ENCODE measurements at places on chromosomes 13 and 19.

DNA sequence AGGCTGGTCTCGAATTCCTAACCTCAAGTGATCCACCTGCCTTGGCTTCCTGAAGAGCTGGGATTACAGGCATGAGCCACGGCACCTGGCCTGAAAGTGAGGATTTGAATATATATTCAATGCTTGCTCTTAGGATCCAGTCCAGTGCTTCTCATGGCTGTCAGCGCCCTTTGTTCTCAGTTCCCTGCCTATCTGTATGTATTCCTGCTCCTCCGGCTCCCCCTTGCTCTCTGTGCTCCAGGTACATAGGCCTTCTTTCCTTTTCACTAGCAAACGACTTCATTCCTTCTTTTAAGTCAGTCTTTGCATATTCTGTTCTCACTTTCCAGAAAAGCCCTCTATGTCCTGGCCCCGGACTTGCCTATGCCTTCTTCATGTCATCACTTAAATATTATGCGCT is 232.8 kb downstream of the DACH1 start:
- no peak for DNase-seq

DNA sequence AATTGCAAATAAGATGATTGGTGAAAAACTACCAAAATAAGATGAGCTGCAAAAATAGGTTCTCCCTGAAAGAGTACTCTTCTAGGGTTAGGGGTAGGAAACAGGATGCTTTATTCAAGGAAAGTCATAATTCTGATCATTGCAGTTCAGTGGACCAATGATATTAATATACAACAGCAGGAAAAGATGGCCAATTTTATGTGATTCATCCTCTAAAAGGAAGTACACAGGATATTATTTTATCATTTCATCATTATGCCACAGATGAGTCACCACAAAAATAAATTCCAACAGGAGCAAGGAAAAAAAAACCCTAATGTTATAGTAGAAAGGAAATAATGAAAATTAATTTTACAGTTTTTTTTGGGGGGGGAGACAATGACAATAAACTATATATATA is 205.0 kb downstream of the NALCN start:
- DNase-seq = no peak

DNA sequence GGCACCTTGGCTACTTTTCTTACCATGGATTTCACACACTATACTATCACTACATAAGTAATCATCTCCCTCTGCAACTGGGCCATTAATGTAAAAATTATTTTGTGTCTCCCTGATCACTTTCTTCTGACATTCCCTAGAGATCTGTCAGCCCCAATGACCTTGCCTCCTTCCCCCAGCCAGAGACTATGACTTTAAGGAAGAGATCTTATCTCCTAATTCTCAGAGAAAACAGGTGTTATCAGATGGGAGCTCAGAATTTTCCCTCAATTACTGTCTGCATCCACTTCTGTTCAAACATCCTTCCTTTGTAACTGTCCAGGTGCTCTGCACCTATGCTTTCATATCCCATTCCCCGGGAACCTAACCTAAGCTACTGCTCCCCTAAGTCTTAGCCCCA is 397.5 kb downstream of the DIAPH3 start:
- DNase-seq = no peak

- no peak for DNase-seq
These were observed 10.6 kb upstream of the LRRC25 start for GRCh38 chr19:18408053-18408476.

DNA sequence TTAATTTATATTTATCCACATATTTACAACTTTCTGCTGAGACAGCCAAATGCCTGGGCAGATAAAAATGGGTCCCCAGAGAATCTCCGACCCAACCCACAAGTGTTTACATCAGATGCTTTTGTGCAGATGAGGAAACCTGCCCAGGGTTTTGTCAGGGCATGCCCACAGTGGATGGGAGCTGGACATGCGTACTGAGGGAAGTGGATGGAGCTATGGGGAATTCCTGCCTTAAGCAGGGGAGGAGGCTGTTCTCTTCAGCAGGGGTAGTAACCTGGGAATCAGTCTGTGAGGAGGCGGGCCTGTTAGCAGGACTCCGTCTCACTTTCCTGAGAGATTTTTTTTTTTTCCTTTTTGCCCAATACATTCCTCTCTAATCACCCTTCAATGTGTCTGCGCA is 122.9 kb downstream of the RFC3 start:
- no peak for DNase-seq

DNA sequence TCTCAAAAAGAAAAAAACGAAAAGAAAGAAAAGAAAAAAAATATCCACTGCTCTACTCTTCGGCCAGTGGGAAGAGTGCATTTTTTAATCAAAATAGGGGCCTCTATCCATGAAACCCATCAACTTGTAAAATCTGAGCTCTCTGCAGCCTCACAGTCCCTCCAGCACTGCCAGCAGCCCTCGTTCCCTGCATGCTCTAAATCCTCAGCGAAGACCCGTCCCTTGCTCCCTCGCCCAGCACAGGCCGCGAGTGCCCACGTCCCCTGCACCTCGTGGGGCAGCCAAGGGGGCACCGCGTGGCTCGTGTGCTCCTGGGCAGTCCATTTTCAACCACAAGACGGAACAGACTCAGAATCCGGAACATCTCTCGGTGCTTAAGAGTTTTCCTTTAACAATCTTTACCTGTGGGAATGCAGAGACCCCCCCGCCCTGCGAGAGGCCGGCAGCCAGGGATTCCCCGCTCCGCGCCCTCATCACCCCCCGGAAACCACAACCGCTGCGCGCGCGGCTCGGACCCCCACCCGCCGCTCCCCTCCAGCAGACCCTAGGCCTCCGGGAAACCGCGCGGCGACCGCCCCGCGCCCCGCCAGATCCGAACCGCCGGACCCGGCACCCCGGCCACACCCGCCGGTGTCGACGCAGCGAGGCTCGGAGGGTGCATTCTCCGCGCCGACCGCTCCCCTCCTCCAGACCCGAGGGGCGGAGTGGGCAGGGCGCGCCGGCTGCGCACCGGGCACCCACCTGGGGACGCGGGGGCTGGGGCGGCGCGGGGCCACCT is 638 bp downstream of the ANKRD27 start:
- DNase-seq = no peak

- no peak for DNase-seq
These were observed 716.5 kb upstream of the PRR20A start for GRCh38 chr13:56424246-56424645.

GRCh38 chr19:31334849-31335624 is 14.2 kb downstream of the TSHZ3 start:
- no peak for DNase-seq

DNA sequence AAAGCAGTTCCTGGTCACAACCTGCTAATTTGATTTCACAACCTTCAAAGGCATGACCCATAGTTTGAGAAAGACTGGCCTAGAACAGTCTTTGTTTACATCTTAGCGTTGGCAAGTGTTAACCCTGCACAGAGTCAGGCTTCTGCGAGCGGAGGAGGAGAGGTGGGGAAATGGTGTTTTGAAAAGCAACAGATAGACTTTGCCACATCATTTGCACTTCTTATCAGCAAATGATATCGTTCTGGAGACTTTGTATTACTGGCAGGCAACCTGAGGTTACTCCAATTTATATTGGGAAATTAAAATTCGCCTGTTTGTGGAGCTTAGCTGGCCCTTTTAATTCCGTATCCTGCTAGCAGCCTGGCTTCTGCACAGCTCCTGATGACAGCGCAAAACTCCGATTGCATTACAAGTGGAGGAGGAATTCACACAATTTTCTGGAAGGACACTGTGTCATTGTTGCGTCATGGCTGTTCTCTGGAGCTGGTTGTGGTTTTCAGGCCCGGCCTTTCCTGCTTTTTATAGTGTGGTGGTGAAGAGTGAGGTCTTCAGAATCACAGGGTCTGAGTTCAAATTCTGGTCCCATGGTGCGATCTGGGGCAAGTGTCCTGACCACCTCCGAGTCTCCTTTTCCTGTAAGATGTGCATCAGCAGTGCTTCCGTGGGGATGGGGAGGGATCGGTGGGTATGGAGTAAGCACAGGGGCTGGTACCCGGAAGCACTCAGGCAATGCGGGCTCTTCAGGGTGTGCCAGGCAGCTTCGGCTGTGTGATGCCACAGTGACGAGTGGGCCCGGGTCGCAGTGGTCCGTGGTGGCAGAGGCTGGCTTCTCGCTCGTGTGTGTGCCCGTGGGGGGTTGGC is 49.1 kb upstream of the EHD2 start:
- no peak for DNase-seq

- no peak for DNase-seq
These were observed 60.2 kb upstream of the TNFRSF19 start for GRCh38 chr13:23509781-23510543.

DNA sequence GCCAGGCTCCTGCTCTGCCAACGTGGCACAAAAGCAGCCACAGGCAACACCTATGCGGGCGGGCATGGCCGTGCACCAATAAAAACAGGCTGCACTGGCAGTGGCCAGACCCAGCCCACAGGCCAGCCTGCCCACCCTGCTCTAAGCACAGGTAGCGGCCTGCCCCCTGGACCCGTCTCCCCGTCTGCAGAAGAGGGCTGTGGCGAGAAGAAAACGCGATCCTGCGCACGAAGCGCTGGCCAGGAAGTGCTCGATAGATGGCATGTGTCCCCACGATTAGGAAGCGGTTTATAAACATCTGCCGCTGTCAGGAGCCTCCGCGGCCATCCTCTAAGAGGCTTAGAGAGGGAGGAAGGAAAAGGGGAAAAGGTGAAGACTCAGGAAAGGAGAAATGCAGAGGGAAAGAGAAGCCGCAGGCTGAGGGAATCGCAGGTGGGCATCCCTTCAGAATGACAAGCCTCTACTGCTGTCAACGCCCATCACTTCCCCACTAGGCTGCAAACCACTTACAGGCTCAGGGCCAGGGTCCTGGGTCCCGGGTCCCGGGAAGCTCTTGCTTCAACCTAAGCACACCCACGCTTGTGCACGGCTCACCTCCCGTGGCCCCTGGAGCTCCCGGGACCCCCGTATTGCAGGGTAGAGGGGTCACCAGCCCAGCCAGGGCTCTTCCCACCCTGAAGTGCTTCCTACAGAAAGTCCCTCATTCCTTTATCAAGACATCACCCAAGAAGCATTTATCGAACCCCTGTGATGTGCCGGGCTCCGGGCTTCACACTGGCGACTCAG is 10.5 kb downstream of the MLLT1 start:
- no peak for DNase-seq

GRCh38 chr13:77065461-77066147 is 38.6 kb upstream of the FBXL3 start:
- DNase-seq = no peak

DNA sequence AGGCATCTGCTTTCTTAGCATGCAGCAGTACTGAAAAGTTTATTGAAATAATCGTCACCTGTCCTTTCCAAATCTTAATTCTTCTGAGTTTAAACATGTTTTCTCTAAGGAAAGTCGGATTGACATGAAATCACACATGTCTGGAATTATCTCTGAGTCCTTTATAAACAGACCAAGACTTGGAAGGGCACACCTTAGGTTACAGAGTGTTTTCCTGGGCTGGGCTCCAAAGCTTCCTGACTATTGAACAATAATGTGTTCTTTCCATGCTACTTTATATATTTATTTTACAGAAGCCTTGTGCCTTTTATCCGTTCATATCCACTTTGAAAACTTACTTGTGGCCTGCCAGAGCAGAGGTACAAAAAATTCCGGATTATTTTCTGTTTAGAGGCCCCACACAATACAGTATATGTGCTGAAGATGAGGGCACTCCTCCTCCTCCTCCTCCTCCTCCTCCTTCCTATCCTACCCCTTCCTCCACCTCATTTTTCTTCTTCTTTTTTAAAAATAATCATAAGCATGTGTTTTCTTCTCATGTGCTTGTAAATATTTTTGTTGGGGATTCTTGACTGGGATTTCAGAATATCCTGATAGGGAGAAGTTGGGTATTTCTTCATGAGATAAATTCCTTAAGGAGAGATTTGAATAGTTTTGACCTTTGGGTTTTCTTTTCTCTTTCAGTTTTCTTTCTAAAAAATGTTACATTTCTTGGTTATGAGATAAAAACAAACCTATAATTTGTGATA is 52.3 kb downstream of the LRCH1 start:
- no peak for DNase-seq

DNA sequence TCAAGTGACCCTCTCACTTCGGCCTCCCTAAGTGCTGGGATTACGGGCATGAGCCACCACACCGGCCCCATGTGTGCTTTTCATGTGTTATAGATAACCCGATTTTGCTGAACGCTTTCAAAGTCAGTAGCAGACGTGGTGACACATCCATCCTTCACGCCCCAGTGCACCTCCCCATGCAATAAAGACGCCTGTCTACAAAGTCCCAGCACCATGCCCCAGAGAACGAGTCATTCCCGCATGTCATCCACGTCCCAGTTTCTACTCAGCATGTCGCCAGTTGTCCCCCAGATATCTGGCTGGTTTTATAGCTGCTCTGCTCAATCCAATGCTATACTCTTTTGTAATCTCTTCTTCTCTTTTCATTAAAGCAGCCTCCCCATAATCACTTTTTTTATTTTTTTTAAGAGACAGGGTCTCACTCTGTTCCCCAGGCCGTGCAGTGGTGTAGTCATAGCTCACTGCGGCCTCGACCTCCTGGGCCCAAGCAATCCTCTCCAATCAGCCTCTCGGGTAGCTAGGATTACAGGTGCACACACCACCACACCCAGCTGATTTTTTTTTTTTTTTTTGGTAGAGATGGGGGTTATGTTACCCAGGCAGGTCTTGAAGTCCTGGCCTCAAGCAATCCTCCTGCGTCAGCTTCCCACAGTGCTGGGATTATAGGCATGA is 42.5 kb downstream of the DNM2 start:
- no peak for DNase-seq

DNA sequence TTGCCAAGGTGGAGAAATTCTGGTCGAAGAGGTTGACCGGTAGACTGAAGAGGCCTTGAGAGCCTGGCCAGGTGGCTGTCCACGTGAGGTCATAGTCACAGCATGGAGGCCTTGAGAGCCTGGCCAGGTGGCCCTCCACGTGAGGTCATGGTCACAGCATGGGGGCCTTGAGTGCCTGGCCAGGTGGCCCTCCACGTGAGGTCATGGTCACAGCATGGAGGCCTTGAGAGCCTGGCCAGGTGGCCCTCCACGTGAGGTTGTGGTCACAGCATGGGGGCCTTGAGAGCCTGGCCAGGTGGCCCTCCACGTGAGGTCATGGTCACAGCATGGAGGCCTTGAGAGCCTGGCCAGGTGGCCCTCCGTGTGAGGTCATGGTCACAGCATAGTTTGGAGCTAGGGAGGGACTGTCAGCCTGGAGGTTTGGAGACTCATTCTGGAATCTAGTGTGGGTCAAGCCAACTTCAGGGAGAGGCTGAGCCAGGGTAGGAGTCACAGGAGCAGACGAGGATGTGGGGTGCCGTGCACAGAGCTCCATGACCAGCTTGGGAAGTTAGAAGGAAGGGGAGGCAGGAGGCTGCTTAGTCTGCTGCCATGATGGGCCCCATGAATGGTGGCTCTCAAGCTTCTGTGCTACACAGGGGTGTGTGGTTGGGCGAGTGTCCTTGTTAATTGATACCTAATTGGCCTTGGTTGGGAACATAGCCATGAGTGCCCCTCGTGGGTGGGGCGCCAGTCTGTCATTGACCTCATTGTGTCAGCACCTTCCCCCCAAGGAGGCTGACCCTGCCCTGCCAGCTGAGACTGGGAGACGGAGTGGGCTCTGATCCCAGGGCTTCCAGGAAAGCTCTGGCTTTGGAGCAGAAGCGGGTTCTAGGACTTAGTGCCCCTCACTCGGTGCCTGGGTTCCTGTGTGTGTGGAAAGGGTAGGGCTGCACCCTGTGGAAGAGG is 4.0 kb downstream of the LENG9 start:
- DNase-seq = no peak

GRCh38 chr13:96621634-96622183 is 372.6 kb downstream of the OXGR1 start:
- DNase-seq = no peak
